Activated effector memory CD4-positive, alpha-beta T cell treated with anti-CD3 and anti-CD28 coated beads, Interleukin-2, amount 50 U/mL, for 16 hours (primary cell): ENCODE measurements at places on chromosomes 6 and 20.
A peak's percentile ranks its signal among the peaks of the same experiment; 100 is the strongest.

DNA sequence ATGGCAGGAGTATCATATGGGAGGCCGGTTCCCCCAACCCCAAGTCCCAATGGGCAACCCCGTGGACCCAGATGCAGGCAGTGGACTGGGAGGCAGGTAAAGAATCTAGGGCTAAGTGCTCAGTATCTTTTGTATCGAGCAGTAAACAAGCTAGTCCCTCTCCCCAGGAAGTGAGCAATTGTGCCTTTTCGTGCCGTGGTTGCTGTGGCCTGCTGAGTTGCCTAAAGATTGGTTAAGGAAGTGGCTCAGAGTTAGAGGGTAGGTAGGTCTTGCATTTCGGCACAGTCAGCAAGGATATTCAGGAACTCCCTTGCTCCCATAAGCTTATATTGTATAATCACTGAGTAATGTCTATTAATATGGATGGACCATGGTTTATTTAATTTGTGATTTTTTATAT is 1.3 kb upstream of the DNAH8 start:
- DNase-seq: peak; percentile 79

DNA sequence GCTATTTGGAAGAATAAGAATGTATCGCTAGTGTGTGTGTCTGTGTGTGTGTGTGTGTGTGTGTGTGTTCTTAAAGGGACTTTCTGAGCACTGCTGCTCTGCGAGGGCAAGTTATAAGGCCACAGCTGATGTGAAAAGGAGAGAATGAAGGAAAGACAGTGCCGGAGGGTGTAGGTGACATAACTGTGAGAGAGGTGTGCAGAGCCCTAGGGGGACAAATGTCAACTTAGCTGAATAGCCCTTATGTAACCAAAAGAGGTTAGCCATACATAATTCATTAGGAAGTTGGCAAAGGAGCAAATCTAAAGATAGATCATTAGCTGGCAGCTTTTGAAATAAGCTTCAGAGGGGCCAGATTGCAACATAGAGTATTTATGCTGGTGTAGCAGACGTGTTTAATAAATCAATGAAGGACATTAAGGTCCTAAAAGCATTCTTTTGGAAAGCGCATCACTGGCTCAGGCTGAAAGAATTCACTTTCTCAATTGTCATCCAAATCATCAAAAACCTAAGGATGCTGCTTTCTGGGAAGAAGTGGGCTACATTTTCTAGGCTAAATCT is 81.0 kb downstream of the NDUFAF5 start:
- no peak for DNase-seq

DNA sequence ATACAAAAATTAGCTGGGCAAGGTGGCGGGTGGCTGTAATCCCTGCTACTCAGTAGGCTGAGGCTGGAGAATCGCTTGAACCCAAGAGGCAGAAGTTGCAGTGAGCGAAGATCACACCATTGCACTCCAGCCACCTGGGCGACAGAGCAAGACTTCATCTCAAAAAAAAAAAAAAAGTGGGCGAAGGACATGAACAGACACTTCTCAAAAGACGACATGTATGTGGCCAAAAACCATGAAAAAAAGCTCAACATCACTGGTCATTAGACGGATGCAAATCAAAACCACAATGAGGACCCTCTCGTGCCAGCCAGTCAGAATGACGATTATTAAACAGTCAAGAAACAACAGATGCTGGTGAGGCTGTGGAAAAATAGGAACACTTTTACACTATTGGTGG is 344.9 kb upstream of the JARID2 start:
- DNase-seq: no peak

GRCh38 chr6:170210651-170211403 is 80.1 kb downstream of the DLL1 start:
- DNase-seq: peak; percentile 45

- no peak for DNase-seq
These were observed 256.6 kb downstream of the TBC1D7 start for GRCh38 chr6:13071550-13072345.

- DNase-seq: no peak
These were observed 291.6 kb downstream of the PHF3 start for GRCh38 chr6:63926950-63927927.

- DNase-seq: no peak
These were observed 525.3 kb upstream of the JARID2 start for GRCh38 chr6:14720411-14721102.

GRCh38 chr6:31336896-31337496 is 20.0 kb downstream of the HLA-B start:
- DNase-seq: no peak

- no peak for DNase-seq
These were observed 292.6 kb upstream of the MARCKS start for GRCh38 chr6:113564371-113565171.

DNA sequence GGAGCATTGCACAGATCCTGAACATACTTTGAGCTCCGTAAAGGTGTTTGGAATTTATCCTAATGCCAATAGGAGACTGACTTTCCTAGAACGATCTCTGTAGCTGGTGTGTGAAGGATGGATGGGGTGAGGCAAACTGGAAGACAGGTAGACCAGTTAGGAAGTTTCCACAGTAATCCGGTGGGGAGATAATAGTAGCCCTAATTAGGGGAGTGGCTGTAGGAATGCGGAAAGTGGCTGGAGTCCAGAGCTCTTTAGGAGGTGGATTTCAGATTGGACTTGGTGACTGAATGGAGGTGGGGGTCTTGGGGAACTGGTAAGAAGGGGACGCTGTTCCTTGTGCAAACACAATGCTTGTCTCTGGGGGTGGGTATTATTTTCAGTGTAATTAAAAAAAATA is 146.3 kb downstream of the SOX4 start:
- no peak for DNase-seq

DNA sequence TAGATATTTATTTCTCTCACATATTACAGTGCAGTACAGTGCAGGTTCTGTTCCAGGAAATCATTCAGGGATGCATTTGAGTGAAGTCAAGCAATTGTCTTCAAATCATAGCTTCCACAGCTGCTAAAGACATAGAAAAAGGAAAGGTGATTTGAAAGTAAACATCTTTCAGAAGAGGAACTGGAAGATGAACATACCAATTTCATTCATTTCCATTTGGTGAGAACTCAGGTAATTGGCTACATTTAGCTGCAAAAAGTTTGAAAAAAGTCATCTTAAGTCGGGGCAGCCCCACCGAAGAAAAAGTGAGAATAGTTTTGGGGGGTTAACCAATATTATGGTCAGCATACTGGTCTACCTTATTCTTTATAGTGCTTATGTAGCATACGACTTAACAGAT is 61.4 kb upstream of the IL20RA start:
- DNase-seq: no peak

GRCh38 chr6:143613749-143614148 is 64.0 kb upstream of the PHACTR2 start:
- DNase-seq: no peak

DNA sequence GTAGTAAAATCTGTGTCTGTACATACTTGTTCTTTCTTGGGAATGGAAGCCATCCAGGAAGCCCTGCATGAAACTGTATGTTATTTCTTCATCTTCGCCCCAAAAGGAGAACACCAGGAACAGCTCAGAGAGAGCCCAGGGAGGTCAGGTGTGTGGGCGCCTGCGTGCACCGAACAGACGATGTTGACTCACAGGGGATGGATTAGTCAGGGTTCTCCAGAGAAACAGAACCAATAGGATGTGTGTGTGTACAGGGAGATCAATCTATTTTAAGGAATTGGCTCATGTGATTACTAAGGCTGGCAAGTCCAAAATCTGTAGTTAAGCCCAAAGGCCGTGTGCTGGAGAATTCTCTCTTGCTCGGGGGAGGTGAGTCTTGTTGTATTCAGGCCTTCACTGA is 45.7 kb downstream of the RNASET2 start:
- DNase-seq: no peak

- no peak for DNase-seq
These were observed 44.1 kb upstream of the CHRNA4 start for GRCh38 chr20:63405102-63405730.

GRCh38 chr20:32236048-32236533 is 28.4 kb downstream of the POFUT1 start:
- DNase-seq: no peak

- peak; percentile 85 for DNase-seq
These were observed 90.5 kb downstream of the GRM4 start for GRCh38 chr6:34055223-34055933.

GRCh38 chr20:24535941-24536730 is 66.7 kb downstream of the SYNDIG1 start:
- DNase-seq: no peak

DNA sequence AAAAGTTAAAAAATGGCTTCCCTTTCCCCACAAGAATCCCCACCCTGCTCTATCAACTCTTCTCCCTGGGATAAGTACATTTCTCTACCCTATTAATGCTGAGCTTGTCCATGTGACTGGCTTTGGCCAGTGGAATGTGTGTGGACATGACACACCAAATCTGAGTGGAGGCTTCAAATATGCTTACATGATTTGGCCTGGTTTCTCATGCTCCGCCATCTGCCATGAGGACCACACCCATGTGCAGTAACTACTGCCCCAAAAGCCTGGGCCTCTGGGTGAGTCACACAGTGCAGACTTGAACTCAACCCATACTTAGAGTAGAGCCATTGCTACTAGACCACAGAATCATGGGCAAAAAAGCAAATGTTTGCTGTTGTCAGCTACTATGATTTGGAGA is 65.4 kb downstream of the PRND start:
- no peak for DNase-seq

- DNase-seq: peak; percentile 71
These were observed 1.0 kb downstream of the PXDC1 start for GRCh38 chr6:3750317-3751076.

- no peak for DNase-seq
These were observed 127.9 kb upstream of the TOP1 start for GRCh38 chr20:40900666-40901215.

DNA sequence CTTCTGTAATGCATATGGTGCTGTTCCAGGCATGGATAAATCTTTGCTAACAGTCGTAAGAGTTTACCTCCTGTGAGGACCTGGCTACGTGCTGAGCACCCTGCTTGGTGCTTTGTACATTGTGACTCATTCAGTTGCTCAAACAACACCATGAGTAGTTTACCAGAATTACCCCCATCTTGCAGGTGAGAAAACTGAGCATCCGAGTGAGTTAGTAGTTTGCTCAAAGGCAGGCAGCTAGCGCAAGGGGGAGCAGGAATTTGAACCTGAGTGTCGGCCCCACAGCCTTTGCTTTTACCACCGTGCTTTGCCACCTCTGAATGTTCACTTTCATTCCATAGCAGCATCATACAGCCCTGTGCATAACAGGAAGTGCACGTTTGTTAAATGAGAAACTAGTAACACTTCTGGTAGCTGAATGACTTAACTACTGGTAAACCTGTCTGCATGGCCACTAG is 121.9 kb downstream of the MTHFD1L start:
- DNase-seq: peak; percentile 72

- DNase-seq: no peak
These were observed 133.0 kb downstream of the PAK5 start for GRCh38 chr20:9705722-9706476.

GRCh38 chr6:63571361-63572043 is 778 bp upstream of the LOC128125822 start:
- peak; percentile 79 for DNase-seq
